Brain (organoid and tissue), 16 donors: ENCODE measurements at places on chromosomes 5 and 9.

DNA sequence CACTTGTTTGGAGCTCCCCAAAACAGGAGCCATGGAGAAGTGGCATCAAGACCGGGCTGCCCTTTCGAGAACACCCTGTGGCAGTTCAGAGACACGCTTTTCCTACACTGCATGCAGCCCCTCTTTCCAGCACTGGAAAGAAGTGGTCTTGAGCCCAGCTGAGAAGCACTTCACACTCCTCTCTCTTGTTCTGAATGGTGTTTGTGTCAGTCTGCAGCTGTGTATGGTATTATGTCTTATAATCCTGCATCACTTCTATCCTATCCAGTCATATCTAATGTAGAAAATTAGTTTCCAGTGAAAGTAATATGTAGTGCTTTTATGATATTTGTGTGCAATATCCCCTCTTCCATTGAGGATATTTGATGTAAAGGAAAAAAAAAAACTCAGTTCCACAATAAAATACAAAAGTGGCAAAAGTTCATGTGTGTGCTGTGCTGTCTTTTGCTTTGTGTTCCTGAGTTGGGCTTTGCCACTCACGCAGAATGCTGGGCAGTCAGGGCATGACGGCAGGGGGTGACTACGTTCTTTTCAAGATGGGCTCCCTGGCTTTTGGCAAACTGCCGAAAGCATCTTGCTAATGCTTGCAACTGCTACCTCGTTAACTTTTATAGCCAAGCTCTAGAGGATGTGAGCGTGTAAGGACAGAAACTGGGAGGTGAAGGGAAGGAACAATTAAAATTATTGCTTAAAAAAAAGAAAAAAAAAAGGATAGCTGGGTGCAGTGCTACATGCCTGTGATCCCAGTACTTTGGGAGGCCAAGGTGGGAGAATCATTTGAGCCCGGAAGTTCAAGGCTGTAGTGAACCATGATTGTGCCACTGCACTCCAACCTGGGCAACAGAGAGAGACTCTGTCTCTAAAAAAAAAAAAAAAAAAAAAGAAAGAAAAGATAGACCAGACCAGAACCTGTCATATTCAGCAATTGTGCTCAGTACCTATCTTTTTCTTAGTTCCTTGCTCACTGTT lies 102.2 kb downstream of the MAP1B start:
- DNase-seq = peak; percentile 77

- no peak for DNase-seq
These were observed 35.9 kb downstream of the HRH2 start for GRCh38 chr5:175693741-175694140.

DNA sequence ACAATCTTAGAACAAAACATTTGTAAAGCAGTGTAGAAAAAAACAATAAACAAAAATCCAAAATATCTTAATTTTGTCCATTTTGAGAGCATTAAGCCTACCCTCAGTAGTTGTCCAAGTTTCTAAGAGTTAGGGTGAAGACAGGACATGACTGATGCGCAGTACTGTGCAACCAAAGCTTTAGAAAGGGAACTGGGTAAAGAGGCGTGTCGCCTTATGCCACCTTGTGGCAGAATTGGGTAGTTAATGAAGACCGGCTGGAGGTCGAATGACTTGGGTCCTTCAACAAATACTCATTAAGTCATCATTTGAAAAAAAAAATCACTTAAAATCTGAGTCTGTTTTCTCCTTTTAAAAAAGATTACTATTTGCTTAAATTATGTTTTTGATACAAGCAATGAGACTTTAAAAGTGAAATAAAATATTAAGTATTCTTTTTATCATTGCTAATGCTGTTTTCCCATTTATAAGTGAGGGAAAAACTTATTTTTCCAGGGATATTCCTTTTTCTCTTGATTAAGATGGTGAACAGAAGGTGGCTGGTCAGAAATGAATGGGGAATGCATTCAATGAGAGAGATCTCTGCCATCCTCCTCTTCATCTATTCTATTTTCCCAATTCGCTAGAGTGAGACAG lies 3.5 kb upstream of the RNF20 start:
- peak; percentile 87 for DNase-seq

GRCh38 chr9:69171049-69171448 lies 3.0 kb upstream of the TJP2 start:
- no peak for DNase-seq

DNA sequence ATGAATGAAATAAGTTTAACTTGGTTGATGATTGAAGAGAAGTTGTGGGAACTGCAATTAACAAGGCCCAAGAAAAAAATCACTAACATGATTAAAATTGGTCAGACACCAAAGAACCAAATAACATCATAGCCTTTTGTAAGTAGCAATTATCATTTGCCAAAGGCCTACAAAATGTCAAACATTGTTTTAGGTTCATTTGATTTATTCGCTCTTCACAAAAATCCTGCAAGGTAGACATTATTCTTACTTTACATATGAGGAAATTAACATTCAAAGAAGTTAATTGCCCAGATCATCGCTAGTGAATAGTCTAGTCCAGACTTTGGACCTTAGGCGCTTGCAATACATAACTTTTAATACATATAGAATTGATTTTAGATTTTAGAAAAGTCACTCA lies 2.6 kb downstream of the POLK start:
- DNase-seq = no peak

DNA sequence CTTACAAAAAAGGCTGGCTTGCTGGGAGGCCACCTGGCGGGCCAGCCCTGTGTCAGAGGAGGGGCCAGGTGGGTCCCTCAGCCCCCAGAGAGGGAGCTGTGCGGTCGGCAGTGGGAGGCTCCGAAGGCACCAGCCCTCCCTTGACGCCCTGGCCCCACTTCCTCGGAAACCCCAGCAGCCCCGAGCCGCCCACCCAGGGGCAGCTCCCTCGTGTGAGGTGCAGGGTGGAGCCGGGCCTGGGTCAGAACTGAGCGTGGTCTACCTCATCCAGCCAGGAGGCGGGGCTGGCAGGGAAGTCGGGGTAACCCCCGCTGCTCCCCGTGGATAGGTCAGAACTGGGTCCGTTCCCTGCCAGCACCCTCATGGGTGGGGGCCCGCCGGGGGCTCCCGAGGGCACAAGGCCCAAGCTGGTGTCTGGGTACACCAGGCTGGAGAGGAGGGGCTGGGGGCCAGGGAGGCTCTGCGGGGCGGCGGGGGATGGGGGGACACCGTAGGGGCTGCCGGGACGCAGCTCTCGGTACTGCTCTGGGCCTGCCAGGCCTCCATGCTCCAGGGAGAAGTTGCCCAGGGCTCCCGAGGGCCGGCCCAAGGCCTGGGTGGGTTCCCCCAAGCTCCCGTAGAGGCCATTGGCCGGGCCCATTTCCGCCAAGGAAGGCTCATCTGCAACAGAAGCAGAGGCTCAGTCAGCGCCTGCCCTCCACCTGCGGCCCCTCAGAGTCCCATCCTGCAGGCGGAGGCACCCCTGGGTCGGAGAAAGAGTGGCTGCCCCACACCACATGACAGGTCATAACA lies 7.6 kb downstream of the LHX3 start:
- DNase-seq = no peak
